ENCODE measurements at places on chromosomes 1 and 21. TPM values are rescaled to one million over a fixed set of nuclear protein-coding genes. Genes with fewer than 3 reads are reported as not detected.

Gene LRRC8D
- total RNA-seq: 17.0 TPM

DNA sequence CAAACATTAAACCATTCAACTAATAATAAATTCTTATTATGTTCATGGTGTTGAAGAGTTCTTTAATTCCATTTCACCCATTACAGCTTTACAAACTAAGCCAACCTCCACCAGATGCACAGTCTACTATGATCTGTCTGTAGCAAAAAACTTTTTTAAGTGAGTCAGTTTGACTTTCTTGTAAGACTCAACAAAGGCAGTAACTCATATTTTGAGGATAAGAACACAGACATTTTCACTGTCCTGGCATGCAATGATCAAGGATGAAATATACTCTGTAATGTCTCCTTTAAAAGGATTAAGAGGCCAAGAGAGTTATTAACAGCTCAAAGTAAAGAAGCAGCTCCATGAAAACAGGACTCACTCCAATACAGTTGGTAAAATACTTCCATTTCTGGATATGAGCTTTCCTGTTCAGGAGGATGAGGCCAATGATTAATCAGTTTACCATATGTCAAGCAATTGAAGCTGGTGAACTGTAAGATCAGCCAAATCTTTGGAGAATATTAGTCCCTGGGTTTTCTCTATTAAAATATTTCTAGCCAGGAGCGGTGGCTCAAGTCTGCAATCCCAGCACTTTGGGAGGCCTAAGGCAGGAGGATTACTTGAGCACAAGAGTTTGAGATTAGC is 20.6 kb downstream of the XKR8 start:
- no peak for DNase-seq

Gene MPZ
- 2.5 TPM for total RNA-seq

DNA sequence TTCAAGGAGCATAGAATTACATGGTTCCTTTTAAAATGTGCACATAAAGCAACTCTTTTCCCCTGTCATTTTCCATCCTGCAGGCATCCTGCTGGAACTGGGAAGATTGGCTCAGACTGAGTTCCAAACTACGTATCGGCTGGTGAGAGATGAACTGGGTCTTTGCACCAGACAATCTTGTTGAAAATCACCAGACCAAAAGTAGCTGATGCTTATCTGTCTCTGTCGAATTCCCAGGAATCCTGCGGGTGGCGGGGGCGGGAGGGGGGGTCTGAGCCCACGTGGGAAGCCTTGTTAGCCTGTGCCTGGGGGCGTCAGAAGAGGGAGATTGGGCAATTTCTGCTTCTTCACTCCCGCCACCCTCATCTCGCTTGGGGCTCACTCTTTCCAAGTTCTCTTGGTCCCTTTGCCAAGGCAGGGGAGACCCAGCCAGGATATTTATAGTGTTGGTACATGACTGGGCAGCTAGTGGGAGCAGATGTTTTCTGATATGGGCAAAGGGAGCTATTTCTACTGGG is 90.1 kb upstream of the SLC25A33 start:
- no peak for DNase-seq

GRCh38 chr1:164702216-164702615 is 143.2 kb downstream of the PBX1 start:
- no peak for DNase-seq

Gene CNKSR1
- 21.6 TPM for total RNA-seq

DNA sequence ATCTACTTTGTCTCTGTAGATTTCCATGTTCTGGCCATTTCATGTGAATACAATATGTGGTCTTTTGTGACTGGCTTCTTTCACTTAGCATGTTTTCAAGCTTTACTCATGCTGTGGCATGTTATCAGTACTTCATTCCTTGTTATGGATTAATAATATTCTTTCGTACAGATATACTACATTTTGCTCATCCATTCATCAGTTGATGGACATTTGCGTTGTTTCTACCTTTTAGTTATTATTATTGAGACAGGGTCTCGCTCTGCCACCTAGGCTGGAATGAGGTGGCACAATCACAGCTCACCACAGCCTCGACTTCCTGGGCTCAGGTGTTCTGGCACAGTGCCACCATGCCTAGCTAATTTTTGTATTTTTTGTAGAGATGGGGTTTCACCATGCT is 21.4 kb downstream of the SFPQ start:
- DNase-seq: no peak

- DNase-seq: no peak
Observed at GRCh38 chr1:223474804-223475203, 81.6 kb downstream of the CCDC185 start.

DNA sequence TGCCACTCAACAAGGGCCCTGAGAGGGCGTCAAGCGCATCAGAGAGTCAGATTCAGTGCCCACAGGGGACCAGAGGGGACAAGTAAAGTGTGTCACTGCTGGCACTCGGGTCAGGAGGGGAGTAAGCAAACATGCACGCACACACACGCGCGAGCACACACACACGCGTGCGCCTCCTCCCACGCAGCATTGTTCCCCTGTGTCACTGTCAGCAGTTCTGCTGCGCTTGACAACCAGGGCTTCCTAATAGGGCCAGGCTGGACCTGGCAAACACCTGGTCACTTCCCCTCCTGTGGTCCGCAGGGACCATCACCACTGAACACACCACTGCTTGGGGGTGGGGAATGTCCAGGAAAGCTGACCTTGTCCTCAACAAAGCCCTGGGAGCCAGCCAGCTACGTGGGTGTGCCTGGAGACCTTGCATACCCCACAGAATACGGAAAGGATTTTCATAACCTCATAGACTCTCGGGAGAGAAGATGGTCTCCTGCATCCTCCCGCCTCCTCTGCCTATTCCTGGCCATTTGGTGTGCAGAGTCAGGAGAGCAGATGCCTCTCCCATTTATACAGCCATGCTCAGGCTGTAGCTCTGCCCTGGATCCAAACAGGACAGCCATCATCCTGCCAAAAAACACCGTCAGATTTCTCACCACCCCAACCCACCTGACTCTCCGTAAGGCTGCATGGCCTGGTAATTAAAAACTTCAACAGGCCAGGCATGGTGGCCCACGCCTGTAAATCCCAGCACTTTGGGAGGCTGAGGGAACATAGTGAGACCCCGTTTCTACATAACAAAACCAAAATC is 73.2 kb downstream of the SSBP3 start:
- DNase-seq: no peak

- DNase-seq: no peak
Observed at GRCh38 chr1:209387969-209388329, 195.6 kb upstream of the CAMK1G start.

Gene PCP4
- total RNA-seq: 1.0 TPM

Gene FMO5
- 95.9 TPM for total RNA-seq

DNA sequence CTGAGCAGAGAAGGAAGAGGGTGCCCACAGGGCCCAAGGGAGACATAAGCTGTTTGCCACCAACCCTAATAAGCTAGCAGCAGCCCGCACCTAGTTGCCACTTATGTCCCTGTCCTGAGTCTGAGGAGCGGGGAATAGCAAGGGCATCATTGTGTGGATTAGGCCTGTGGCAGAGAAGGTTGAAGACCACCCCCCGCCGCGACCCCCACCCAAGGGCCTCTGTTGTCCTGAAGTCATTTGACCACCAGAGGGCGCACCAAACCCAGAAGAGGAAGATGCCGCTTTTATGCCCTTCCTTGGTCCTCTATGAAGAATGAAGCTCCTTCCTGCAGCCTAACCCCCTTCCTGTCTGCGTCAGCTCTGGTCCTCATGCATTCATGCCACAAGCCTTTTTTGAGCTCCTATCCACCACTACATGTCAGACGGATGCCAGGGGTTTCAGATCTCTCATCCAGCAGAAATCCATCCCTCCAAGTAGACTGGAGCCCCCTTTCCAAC is 16.6 kb downstream of the RHBG start:
- DNase-seq: no peak

Gene UBE2U
- total RNA-seq: not detected

DNA sequence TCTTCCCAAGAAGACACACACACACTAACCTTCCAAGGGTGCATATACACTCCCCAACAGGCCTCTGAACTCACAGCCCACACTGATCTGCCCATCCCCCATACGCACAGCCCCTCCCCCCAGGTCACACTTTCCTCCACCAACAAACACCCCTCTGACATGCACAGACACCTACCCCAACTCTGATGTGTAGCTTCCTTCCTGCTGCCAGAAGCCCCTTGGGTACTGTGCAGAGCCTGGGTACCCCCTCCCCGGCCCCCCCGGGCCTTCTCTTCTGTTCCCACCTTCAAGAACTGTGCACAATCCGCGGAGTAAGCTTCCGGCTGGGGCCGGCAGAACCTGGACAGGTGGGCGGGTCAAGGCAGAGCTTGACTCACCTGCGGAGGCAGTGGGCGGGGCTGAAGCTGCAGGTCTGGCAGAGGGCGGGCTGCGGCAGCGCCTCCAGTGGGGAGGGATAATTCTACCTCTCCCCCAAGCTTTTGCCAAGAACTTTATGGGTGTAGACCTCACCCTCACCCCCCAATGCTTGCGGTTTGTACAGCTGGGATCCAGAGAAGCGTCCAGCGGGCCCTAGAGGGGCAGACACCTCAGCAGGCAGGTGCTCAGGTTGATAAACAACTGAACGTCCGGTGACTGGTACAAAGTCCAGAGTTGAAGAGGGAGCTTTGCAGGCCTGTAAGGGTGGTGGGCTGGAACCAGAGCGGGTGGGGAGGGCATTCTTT is at the start of gene C1orf210:
Gene C1orf210, minus strand, starts transcription at position 313 of the 722 bp plus-strand sequence. CDS start 2,311 bp downstream, outside the sequence.
- peak; percentile 97 for DNase-seq

Gene BRDT
- total RNA-seq: not detected

Gene PLPPR5
- total RNA-seq: not detected

GRCh38 chr1:198623752-198624647 is 14.8 kb upstream of the PTPRC start:
- no peak for DNase-seq
